ENCODE measurements at places on chromosomes 2 and 18. TPM values are rescaled to one million over a fixed set of nuclear protein-coding genes. Genes with fewer than 3 reads are reported as not detected.

ZNF892 gene
- 1.3 TPM for polyA plus RNA-seq

OTOS gene
- polyA plus RNA-seq: not detected

ACVR1 gene
- not detected for polyA plus RNA-seq

DNA sequence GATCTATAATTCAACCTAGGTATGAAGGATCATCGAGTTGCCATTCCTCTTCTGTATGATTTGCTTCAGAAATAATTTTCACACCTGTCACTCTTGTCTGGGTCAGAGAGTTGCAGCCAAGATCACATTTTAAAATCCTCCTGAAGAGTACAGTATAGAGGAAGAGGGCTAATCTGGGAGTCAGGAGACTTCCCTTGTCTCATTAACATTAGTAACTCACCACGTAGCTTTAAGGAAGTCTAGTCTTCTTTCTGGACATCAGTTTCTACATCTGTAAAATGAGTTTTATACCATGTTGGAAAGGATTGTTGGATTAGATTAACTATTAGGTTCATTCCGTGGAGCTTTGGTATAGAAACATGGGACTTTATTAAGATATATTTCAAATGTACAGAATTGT lies 109.4 kb downstream of the TDRD15 start:
- DNase-seq: no peak

DNA sequence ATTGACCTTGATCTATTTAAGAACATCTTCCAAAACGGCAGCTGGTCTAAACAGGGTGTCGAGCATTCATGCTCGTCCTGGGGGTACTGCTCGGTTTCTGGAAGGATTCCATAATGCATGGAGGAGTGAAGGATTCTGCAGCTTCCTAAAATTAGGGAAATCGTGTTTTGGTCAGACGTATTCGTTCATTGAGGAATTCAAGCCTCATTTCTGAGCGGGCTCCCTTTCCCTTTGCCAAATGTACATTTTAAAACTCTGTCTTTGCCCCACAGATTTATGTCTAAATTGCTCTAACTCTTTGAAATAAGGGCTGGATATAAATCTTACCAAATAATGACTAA lies 144.0 kb downstream of the BCL11A start:
- DNase-seq: no peak

DNA sequence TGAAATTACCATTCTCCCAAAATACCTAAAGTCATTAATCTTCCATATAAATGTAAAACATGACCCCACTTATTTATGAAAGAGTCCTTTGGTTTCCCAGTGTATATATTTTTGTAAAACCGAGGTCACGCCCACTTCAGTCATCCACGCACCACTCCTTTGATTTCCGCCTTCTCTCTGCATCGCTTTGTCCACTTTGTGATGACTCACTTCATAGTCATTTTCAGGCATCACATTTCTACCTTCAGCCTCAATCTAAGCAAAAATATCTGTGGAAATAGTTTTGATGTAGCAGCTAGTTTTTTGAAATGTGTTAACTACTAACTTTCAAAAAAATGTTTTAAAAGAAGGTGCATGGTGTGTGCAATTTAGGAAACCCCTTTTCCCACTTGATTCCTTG lies 793.5 kb upstream of the SOX11 start:
- DNase-seq: no peak

GRCh38 chr2:128310761-128311160 lies 7.9 kb downstream of the HS6ST1 start:
- no peak for DNase-seq

GRCh38 chr2:1283871-1284270 lies 129.4 kb upstream of the TPO start:
- no peak for DNase-seq

Data from naive B cell (primary cell).